Right renal pelvis (tissue), 4 donors: ENCODE measurements at places on chromosomes 7 and 10.

GRCh38 chr10:8312781-8313180 is 258.3 kb downstream of the GATA3 start:
- DNase-seq, result no peak

DNA sequence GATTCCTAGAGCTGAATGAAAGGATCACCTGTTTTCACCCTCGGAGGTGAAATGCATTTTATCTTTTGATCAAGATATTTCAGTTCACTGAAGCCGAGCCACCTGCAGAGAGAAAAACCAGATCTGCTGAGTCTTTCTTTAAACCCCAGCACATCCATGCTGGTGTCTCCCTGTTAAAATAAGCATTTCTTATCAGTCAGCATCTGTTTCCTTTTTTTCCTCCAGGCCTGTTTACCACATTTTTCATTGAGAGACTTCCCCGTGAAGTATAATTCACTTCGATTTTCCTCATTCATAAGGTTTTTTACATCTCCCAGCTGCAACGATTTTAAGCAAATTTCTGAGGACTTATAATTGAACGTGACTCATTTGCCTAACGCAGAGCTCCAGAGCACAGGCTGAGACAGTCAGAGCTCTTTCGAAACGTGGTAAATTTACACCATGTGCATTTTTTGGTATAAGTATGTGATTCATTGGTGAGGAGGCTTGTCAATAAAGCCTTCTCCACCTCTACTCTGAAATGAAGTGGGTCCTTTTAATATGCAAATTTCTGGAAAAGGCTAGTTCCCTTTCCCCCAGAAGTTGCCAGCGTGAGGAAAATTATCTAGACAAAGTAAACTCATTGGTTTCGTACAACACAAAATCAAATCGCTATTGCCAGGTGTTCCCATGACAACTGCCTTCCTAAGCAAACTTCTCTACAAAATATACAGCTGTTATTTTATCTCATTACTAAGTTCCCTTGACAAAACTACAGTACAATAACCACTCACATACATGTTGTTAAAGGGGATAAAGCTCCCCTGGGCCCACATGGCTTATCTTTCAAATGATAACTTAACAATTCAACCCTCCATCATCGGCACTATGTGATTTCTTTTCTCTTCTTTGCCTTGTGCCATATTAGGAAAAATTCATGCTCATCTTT is 374.8 kb upstream of the AKR1E2 start:
- no peak for DNase-seq

DNA sequence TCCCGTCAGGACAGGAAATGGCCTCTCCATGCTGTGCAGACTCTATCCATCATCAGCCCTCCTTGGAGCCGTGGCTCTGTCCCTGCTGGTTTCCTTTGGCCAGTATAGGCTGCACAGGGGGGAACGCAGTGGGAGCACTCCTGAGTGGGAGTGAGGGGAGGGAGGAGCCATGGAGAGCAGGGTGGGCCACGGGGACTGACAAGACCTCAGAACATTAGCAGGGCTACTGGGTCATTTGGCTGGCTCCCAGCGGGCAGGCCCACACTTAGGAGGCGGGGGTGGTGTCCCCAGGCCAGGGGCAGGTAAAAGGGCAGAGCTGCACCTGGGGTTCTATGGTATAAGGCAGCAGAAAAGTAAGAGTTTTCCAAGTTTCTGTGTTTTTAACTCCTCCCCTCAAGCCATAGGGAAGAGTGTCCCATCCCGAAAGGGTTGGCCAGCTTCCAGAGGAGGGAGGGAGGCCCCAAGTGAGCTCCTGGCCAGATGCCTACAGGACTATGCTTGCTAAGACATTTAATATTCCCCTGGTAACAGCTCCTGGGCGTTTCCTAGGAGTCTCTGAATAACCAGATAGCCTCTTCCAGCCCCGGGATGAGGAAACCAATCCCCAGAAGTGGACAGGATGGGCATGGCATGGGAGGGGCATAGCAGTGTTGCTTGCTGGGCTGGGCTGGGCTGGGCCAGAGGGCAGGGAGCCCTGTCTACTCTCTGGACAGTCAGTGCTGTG is 5.5 kb upstream of the OPN4 start:
- no peak for DNase-seq

DNA sequence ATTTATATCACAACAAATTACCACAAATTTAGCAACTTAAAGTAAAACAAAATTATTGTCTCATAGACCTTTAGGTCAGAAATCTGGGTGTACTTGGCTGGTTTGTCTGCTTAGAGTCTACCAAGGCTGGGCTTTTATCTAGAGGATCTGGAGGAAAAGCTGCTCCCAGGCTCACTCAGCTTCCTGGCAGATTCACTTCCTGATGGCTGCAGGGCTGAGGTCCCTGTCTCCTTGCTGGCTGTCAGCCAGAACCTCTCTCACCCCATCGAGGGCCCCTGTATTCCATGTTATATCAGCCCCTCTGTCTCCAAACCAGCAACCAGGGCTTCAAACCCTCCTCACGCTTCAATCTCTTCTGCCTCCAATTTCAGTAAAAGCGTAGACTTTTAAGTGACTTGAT is 734.9 kb downstream of the NRG3 start:
- no peak for DNase-seq

- DNase-seq, result no peak
Observed at GRCh38 chr7:8120390-8121058, 141.4 kb downstream of the ICA1 start.

- no peak for DNase-seq
Observed at GRCh38 chr7:45985902-45986301, 64.8 kb upstream of the IGFBP3 start.

- no peak for DNase-seq
Observed at GRCh38 chr10:51999096-51999495, 299.7 kb upstream of the CSTF2T start.

DNA sequence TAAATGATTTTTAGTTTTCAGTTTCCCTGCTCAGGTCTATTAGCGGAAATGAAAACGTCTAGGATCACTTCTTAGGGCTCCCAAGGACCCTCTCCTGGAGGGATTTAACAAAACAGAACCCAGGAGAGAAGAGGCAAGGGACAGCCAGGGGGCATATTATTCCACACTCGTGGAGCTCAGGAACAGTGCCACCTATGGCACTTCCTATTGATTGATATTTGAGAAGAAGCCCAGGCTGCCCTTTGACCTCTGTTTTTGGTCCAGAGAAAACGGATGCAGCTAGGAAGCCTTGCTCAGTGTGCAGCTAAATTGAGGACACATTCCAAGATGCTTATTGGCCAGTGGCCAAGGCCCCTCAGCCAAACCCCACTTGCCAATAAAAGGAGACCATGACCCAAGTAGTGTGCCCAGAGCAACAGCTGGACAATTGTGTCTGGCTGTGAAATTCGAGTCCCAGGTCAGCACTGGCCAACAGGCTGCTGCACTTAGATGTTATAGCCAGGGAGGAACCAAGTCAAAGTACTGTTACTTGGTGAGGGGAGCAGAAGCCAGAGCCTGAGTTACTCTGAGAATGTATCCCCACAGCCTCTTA is 24.0 kb upstream of the GPNMB start:
- DNase-seq, result no peak

DNA sequence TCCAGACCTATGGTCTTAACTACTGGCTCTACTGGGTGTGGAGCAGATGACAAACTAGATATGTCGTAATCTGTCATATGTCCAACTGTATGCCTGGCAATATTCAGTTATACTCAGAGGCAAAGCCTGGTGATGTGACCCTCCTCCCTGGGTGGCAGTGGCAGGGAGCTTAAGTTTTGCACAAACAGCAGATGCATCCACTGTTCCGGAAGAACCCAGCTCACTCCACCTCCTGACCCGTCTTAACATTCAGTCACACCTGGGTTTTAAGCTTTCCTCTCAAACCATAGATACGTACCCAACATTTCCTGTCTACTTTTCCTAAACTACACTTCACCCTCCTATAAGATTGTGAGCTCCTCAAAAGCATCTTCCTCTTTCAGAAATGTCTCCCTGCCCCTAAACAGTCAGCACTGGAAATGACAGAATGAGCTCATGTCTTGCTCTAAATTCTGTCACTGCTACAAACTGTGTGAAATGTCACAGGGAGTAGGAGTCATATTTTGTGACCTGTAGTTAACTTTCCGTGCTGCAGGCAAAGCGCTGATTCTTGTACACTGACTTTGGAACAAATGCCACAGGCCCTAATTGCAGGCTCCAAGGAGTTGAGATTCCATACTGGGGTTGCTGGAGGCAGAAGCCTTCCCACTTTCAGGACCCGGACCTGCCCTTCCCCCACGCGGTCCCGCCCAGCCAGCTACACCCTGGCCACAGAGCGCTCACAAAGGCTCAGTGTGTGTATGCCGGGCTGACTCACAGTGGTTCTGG is 23.9 kb downstream of the SCD start:
- no peak for DNase-seq

DNA sequence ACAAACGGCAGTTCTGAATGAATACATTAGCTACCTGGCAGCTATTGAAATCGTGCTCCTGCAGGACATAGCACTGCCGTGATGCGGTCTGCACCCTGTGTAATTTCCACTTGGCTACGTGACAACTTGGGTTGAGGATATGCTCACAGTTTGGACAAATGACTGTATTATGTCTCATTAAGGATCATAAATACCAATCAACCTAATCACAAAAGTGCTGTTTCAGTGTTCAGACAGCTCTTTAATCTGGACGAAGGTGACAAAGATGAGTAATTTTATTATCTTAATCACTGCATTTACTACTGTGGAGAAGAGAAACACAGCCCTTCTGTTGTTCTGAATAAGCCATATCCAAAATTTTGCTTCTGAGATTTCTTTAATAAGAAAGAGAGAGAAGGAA is 210.8 kb upstream of the PFKP start:
- DNase-seq, result no peak

GRCh38 chr7:87709258-87709657 is 81.1 kb downstream of the RUNDC3B start:
- DNase-seq, result no peak

DNA sequence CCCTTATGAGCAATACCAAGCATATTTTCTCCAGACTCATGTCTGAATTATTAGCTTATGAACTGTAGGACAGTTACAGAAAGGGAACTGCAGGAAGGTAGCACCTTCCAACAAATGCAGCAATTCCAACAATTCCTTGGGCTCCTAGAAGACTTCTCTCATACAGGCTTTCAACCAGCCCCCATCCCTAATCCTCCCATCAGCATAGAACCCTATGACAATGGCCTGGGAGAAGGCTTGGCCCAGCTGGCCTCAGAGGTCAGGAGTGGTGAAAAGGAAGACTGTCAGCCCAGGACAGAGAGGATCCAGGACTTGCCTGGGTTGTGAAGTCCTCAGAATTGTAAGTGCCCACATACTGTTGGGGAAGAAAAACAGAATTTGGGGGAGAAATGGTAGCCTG is 5.9 kb downstream of the VPS41 start:
- DNase-seq, result no peak

DNA sequence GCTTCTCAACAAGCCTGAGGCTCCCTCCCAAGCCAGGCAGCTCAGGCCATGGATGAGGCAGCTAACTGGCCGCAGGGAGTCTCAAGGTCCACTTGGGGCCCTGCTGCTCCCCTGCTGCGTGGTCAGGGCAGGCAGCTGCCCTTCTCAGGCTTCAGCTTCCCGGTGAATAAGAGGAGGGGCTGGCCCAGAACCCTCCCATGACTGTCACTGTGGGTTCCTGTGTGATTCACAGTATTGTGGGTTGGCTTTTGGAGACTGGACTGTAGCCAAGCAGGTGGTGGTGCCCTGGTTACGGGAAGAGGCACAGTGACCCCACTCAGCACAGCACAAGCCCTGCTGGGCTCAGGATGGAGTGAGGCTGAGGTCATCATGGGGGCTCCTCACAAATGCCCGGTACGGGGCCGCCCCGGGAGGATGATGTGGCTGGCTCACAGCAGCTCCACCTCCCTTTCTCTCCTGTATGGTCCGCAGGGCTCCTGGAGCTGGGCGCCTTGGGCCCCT is 189.8 kb downstream of the HECW1 start:
- DNase-seq, result no peak

DNA sequence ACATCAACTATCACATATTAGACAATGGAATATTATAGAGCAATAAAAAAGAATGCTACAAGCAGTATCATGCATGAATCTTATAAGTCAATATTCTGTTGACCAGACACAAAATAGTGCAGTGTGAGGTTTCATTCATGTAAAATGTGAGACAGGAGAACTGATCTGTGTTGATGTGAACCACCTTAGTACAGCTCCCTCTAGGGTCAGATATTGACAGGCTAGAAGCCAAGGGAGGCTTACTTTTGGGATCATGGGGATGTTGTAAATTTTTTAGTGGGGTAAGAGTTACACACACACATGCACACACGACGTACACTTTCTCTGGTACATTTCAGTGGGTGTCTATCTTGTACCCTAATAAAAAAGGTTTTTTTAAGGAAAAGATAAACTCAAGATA is 231.6 kb upstream of the FOXK1 start:
- DNase-seq, result no peak

DNA sequence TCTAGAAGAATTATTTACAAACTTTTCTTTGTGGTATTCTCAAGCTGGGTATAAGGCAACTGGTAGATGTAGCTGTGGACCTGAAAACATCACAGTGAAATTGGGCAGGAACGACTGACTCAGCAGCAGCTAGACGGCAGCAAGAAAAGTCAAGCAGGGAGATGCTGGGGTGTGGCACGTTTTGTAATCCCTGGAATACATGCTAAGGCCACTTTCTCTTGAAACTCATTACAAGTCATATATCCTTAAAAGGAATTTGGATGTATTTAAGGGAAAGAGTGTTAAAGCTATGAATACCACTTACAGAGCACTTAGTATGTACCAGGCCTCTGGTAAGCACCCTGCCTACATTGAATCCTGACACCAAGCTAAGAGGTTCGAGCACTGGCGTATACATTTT is 17.4 kb downstream of the BEND7 start:
- no peak for DNase-seq

- no peak for DNase-seq
Observed at GRCh38 chr7:129684777-129685176, 73.3 kb downstream of the NRF1 start.

DNA sequence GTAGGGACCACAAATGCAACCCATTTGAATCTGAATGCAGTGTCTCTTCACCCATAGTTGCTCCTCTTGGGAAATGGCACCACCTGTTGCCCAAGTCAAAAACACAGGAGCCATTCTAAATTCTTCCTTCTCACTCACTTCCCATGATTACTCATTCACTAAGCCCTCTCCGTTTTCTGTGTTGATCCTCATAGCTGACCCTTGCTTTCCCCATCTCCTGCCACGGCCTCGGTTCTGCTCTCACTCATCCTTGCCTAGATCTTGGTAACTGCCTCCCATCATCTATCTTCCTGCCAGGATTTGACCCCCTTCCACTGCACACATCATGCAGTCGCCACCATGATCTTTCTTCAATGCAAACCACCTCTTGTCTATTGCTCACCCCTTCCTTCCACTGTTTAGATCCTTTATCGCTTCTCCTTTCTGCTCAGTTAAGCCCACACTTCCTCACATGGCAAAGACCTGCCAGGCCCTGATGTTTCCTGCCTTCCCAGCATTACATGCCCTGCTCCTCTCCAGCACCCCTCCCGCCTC is 19.0 kb upstream of the CPN1 start:
- DNase-seq, result no peak
